ENCODE measurements at places on chromosomes 2 and 18. TPM values are rescaled to one million over a fixed set of nuclear protein-coding genes. Genes with fewer than 3 reads are reported as not detected.

Gene NCKAP5
- 1.6 TPM for total RNA-seq

Gene LYPD1
- 0.22 TPM for total RNA-seq

Gene INHBB
- total RNA-seq: not detected

Gene IKZF2
- 7.5 TPM for total RNA-seq

Gene POTEI
- not detected for total RNA-seq

Gene RAD51AP2
- not detected for total RNA-seq

Gene TMX3
- 127 TPM for total RNA-seq

Gene ACMSD
- total RNA-seq: not detected

Gene CD8B
- total RNA-seq: not detected

Gene PDCD1
- total RNA-seq: not detected

Gene DSG4
- total RNA-seq: not detected

Gene SLC11A1
- 0.25 TPM for total RNA-seq

Gene AQP12B
- total RNA-seq: not detected

Gene CCDC178
- 2.7 TPM for total RNA-seq

Gene KCNG3
- total RNA-seq: under 0.01 TPM

Gene SLC4A3
- total RNA-seq: 9.5 TPM

Gene LIPG
- total RNA-seq: 29.7 TPM

Gene FEV
- not detected for total RNA-seq

Gene SLC9A4
- total RNA-seq: not detected

Gene DUSP19
- total RNA-seq: 3.7 TPM

Gene ALLC
- total RNA-seq: not detected

Gene NEB
- 0.12 TPM for total RNA-seq

Data from uterine smooth muscle cell (primary cell).